ENCODE measurements at places on chromosomes 5 and 9.

GRCh38 chr5:40021007-40021406 is 596.2 kb upstream of the DAB2 start:
- no peak for DNase-seq

DNA sequence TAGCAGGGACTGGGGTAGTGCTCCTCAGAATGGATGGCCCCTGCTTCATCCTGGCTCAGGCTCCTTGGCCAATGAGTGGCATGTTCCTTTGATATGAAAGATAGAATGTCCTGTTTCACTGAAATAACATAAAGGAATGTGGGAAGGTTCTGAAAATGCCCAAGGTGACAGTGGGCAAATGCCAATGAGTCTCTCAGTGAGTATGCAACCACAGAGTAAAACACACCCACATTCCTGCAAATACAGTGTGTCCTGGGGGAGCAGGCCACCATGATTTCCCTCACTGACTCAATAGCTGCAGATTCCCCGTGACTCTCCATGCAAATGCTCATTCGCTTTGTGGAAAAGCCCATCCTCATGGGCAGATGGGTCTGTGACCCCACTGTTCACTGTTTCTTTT is 36.4 kb downstream of the ZNF366 start:
- no peak for DNase-seq

DNA sequence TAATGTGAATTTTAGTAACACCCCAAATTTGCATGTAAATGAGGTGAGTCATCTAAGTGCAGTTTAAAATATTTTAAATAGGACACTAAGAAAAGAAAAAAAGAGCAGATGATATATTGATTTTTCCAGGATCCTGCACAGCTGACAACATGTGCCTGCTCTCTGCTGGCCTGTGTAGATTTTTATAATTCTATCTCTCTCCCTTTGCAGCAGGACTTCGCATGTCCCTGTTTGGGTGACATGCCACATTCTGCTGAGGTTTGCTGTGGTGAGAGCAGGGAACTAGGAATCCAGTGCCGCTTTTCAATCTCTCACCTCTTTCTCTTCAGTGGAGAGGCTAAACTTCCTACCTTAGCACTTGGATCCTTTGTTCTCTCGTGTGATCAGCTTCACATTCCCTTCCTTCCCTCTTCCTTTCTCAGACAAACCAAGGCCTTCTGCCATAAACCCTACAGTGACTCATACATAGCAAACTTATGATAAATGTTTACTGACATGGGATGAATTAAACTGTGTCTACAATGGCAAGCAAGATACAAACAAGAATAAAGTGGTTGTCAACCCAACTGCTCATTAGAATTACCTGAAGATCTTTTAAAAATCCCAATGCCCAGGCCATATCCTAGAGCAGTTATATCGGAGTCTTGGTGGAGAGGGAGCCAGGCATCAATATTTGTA is 198.8 kb upstream of the EFNA5 start:
- no peak for DNase-seq

- DNase-seq = no peak
Observed at GRCh38 chr5:14502294-14502690, 79.3 kb upstream of the OTULINL start.

DNA sequence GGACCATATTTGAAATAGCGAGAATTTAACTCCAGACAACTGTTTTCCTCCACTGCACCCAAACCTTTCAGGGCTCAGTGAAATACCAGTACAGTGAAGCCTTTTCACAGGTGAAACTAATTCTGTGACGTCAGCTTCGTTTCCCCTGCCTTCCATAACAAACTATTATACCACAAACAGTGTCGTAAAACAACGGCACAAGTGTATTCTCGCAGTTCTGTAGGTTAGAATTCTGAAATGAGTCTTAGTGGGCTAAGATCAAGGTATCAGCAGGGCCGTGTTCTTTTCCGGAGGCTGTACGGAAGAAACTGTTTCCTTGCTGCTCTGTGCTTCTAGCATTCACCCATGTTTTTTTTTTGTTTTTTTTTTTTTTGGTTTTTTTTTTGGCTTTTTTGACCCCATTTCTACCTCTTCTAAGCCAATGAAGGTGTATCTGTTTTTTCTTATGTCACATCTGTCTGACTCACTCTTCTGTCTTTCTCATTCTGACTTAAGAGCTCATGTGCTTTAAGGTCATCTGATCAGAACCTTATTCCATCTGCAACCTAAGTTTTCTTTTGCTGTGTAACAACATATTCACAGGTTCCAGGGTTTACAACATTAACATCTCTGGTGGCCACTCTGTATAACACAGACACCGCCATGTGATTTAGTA is 20.1 kb downstream of the ISOC1 start:
- no peak for DNase-seq

DNA sequence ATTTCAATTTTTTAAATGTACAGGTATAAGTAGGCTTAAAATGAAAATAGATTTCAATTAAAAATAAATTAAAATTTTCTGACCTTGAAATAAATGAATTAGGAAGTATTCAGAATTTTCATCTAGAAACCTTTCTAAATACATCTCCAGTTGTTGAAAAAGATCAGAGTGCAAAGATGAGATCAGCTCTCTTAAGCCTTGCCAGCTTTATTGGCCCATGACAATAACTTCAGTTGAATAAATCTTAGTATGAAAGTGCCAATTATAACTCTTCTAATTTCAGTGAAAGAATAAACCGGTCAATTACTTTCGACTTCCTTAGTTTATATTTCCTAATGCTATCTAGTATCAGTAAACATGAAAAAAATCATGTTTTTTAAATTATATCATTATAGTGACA is 117.4 kb downstream of the FBXL17 start:
- no peak for DNase-seq

DNA sequence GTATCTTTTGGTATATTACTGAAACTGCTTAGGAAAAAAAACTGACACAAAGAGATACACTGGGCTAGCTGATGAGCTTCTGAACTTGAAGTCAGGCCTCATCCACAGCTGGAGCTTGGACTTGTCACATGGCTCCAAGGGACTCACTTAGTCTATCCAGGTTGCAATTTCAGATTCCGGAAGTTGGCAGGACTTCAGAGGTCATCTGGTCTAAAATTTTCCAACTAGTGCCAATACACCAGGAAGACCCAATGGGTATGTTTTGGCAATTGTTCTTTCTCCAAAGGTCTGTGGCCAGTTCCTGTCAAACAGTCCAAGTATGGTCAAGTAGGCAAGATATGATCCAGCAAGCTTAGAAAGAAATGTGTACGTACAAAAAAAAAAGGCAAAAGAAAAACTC is 36.7 kb downstream of the MRPS27 start:
- no peak for DNase-seq

GRCh38 chr9:99825172-99826046 is 3.7 kb downstream of the NR4A3 start:
- DNase-seq = no peak

DNA sequence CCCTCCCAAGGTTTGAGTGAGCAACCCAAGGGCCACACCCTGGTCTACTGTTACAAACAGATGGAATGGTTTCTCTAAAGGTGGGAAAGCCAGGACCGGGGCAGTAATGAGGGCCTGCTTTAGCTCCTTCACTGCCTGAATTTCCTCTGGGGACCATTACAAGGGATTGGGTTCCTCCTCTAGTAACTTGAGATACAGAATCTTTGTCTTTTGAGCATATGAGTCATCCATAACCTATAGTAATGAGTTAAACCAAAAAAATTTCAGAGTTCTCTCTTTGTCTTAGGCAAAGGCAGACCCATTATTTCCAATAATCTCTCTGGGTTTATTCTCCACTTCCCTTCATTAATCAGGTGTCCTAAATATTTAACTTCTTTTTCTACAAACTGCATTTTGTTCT is 618.8 kb downstream of the HINT1 start:
- no peak for DNase-seq

DNA sequence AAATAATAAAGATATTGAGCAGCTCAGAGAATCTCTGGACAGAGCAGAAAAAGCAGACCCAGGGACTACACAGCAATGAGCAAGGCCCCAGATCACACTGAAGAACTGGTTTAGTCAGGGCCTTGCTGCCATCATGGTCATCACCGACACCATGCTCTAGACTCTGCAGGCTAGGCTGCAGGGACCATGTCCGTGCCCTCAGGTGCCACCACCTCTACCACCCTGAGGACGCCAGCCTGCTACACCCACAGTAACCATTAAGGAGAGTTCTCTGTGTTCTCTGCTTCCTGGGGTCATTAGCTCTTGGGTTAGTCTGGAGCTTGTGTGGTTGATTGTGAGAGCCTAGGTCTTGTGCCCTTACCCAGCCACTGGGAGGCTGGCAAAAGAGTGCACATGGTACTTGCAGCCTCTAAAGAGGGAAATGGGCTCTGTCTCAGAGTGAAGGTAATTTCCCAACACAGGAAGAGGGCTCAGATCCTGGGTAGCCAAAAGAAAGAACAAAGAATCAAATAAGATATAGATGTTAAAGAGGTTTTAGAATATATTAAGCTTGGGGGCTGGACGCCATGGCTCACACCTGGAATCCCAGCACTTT is 31.9 kb upstream of the JADE2 start:
- DNase-seq = no peak

- DNase-seq = no peak
Observed at GRCh38 chr5:85484982-85485574, 1100.4 kb upstream of the EDIL3 start.

DNA sequence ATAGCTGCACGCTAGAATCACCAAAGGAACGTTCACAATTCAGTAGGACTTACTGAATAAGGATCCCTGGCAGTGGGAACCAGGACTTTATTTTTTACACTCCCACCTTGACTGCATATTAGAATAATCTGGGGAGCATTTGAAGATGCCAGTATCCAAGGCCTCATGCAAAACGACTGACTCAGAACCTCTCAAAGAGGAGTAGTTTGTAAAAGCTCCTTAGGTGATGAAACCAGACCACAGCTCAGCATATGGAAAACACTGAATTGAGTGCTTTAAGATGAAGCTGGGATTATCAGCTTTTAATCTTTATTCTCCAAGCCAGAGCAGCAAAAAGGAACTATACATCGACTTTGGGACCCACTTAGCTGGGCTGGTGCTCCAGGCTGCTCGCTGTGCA is 288.3 kb downstream of the MLLT3 start:
- DNase-seq = no peak

- no peak for DNase-seq
Observed at GRCh38 chr9:5556101-5556705, 45.9 kb downstream of the PDCD1LG2 start.

DNA sequence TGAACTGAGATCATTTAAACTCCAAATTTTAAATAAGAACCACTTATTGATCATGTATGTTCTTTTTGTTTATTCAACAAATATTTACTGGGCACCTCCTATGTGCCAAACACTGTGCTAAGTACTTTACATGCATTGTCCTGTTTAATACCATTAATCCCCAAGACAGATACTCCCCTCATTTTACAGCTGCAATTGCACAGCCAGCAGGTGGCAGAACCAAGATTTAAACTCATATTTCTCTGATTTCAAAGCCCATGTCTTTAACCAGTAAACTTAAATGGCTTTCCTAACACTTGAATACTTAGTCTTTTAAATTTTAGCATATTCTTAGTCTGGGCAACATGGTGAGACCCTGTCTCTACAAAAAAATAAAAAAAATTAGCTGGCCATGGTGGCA is 43.4 kb upstream of the KIAA1958 start:
- no peak for DNase-seq

DNA sequence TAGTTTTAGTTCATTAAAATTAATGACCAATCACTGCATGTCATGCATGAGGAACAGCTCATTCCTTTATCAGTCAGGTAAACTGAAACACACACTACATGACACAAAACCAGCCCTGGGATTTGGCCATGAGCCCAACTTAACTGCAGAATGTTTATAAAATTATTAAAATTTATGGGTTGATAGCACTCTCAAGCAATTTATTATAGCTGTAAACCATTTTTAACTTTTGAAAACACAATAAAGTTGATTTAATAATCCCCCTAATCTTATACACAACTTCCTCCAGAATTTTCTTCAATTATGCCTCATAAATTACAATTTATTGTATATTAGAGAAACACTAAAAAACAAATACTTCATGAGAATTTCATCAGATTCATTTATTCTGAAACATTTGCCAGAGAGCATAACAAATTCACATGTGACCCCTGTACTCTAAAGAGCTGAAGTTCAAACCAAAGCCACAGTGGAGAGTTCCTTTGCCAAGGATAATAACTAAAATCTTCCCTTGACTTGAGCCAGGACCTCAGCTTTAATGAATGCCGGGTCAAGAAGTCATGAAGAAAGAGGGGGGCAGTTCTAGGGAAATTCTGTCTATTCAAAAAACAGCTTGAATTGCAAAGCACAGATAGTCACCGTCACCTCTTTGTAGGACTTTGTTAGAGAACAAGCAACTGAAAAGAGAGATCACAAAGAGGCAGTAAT is 763.7 kb upstream of the GRAMD2B start:
- DNase-seq = no peak

DNA sequence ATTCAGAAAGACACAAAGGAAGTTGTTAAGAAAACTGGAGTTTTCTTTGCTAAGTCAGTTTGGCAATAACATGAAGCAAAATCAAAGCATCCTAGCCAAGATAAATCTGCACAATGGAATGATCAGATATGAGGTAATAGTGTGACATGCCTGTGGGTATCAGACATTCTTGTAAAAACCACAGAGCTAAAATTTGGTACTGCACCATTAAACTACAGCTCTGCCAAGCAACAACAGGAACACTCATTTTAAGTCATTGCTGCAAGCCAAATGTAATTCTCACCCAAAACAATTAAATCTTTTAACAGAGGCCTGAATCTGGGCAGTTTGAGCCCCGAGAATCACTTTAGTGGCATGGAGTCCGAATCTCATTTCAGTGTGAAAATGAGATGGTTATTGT is 96.6 kb downstream of the VCAN start:
- no peak for DNase-seq

DNA sequence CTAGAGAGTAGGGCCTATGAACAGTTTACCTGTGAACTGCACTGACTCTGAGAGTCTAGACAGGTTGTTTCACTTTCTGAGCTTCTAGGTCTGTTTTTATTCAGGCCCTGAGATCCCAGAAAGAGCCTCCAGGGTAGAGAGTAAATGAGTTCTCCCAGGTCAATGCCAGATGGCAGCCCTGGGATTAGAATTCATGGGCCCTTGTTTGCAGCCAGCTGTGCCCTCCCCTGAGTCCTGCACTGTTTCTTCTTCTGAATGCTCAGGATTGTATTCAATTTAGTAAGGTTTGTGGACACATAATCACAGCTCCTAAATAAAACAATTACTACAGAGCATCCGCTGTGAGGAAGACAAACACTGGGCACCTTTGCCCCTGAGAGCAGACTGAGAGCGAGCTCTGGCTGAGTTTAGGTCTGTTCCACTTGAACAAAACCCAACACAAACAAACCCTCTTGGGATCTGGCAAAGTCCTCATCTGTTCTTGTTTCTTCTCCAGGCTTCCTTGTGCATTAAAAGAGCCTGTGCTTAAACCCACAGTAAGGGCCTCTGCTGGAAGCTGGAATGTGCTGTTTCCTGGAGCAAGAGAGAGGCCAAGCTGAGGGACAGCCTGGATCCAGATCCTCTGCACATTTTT is 29.9 kb downstream of the FAM219A start:
- DNase-seq = no peak

DNA sequence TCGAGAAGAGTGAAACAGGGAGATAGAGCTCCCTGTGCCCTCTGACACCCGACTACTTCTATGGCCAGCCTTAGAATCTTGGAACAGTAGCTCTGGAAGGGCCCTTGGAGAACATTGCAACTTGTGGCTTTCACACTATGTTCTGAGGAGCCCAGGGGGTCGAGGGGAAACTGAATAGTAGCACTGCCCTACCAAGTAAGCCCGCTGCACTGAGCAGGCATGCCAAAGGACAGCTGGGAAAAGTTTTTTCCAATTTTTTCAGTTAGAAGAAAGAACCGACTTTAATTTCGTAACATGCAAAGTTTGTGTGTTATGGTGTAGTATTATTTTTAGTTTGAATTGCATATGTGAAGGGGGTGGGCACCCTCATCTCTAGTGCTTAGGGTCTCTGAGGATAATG is 10.9 kb downstream of the SMIM3 start:
- DNase-seq = no peak

Measured in stimulated activated CD8-positive, alpha-beta memory T cell treated with anti-CD3 and anti-CD28 coated beads, Interleukin-7, amount 100 ng/mL, for 1 hour (primary cell).